ENCODE measurements at places on chromosomes 2 and 18. TPM values are rescaled to one million over a fixed set of nuclear protein-coding genes. Genes with fewer than 3 reads are reported as not detected.

Gene POMC
- 4.5 TPM for total RNA-seq

Gene PKDCC
- total RNA-seq, result not detected

GRCh38 chr2:115738111-115738510 lies 1295.7 kb downstream of the DPP10 start:
- H3K27me3 ChIP-seq, result no peaks in the 10 kb centered on the region
- no peaks in the 10 kb centered on the region for H3K36me3 ChIP-seq
- no peak for DNase-seq
- no peaks in the 10 kb centered on the region for H3K4me1 ChIP-seq
- no peak overlapping the region for H3K4me3 ChIP-seq
- no peak overlapping the region for H3K27ac ChIP-seq

DNA sequence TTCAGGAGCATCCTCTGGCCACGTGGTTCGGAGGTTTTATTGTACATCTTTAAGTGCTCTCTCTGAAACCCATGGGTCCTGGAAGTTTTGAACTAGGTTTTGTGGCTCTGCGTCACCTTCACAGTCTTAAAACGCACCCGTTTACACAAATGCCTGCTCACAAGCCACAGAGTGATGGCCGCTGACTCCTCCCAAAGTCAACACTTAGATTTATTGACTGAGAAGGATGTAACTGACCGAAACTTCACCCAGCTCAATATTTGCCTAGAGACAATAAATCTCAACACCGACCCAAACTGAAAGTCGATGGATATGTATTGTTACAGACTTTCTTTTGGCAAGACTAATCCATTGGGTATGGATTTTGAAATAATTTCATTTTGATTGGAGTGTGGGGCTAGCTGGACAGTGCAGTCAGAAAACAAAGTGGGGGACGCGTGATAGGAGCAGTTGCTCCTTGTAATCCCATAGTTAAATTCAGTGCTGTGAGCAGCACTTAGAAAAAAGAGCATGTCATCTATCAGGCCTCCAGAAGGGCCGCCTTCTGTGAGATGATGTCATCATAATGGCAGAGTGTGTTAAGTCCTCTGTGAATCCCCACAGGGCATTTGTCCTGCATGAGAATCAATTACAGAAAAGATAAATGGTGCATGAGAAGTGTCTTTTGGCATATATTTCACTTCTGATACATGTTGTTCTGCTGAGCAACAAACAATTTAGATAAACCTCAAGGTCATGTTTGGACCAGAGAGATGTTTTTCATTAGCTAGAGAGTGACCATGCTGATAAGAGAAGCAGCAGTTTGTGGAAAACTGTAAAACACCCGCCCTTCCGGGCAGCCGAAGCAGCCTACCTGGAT lies 183.7 kb downstream of the INO80D start:
- H3K4me3 ChIP-seq, result no peak overlapping the region
- DNase-seq, result no peak
- no peak overlapping the region for H3K27ac ChIP-seq
- no peaks in the 10 kb centered on the region for H3K36me3 ChIP-seq
- no peaks in the 10 kb centered on the region for H3K4me1 ChIP-seq

- no peak overlapping the region for H3K27ac ChIP-seq
- DNase-seq, result no peak
- H3K4me1 ChIP-seq, result no peaks in the 10 kb centered on the region
- no peaks in the 10 kb centered on the region for H3K27me3 ChIP-seq
- no peak overlapping the region for H3K4me3 ChIP-seq
These were observed 47.3 kb upstream of the TANK start for GRCh38 chr2:161112908-161113307.

Data from CD4-positive, alpha-beta T cell (primary cell).